Thyroid gland (tissue), 4 donors: ENCODE measurements at places on chromosomes 5 and 9. TPM values are rescaled to one million over a fixed set of nuclear protein-coding genes. Genes with fewer than 3 reads are reported as not detected.

Gene GLDC
- 13.1 TPM for total RNA-seq

Gene IFNA13
- not detected for total RNA-seq

Gene DMXL1
- total RNA-seq: 92.0 TPM

DNA sequence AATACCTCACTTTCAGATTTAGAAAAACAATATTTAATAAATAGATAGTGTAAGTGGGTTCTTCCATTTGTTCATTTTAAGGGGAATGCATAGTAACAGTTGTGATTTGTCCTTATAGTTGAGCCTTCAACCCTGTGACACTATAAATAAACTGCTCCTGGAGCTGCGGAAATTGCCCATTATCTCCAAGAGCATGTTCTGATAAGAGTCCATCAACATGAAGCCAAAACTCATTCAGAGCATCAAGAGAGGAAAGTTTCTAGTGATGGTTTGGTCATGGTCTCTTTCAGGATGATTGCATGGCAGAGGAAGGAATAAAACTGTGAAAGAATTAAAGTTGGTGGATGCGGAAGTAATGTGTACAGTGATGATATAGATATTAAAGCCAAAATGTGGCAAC, 772.1 kb upstream of the DMAC1 start:
- no peak for DNase-seq
- no peaks in the 10 kb centered on the region for H3K36me3 ChIP-seq
- no peaks in the 10 kb centered on the region for H3K27me3 ChIP-seq
- no peaks in the 10 kb centered on the region for H3K4me1 ChIP-seq
- no peak overlapping the region for H3K4me3 ChIP-seq

DNA sequence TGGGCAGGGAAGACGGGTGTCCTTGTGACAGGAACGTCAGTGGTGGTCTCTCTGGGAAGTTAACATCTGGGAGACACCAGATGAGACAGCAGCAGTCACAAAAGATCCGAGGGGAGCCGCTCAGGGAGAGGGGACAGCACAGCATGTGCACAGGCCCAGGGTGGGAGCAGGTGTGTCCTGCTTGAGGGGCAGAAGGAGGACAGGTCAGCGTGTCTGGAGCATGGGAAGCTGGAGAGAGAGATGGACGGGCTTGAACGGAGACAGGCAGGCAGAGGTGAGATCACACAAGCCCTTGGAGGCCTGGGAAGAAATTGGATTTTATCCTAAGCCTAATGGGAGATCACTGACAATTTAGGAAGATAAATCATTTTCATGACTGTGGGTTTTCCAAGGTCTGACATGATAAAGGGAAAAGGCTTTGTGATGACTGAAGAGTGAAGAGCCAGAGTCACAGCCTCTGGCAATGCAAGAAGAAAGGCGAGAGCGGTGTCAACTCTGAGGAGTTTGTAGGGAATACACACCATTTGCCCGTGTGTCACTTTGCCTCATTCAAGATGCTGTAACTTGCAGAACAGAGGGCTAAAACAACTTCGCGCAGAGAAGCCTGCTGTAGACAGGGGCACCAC, 88.3 kb downstream of the FSTL4 start:
- H3K27me3 ChIP-seq: no peaks in the 10 kb centered on the region
- H3K27ac ChIP-seq: no peak overlapping the region
- DNase-seq: no peak
- no peaks in the 10 kb centered on the region for H3K36me3 ChIP-seq

DNA sequence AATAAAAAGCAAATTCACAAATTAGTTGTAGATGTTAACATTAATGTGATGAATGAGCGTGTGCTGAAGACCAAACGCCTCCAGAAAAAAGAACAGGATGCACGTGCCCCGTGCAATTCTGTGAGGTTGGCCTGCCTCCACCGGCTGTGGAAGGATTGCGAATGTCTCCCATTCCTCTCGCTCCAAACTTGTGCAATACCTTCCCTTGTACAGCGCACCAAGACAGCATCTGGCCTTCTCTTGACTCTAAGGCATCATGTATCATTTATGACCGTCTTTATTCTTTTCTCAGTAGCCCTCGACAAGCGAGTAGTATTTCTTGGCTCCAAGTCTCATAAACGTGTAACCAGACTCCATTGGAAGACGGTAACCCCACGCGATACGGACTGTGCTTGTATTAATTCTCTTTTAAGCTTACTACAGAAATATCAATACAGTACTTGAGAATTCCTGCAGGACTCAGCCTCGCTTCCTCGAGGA, 1.5 kb upstream of the TESK1 start:
- no peaks in the 10 kb centered on the region for H3K27me3 ChIP-seq
- DNase-seq: peak; percentile 54
- peaks cover 5% of the 10 kb centered on the region for H3K36me3 ChIP-seq
- H3K4me3 ChIP-seq: no peak overlapping the region
- peaks cover 32% of the 10 kb centered on the region for H3K4me1 ChIP-seq
- H3K27ac ChIP-seq: peak overlapping the region; percentile 20

DNA sequence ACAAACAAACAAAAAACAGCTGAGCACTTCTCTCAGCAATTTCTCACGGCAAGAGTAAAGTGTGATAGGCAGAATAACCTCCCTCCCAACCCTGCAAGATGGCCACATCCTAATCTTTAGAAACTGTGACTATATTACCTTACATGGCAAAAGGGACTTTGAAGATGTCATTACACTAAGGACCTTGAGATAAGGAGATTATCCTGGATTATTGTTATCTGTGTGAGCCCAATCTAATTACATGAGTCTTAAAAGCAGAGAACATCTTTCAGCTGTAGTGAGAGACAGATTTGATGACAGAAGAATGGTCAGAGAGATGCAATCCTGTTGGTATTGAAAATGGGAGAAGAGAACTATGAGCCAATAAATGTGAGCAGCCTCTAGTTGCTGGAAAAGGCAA, 347.9 kb downstream of the CDH9 start:
- no peak overlapping the region for H3K27ac ChIP-seq
- no peak for DNase-seq
- H3K4me3 ChIP-seq: no peak overlapping the region
- no peaks in the 10 kb centered on the region for H3K4me1 ChIP-seq
- no peaks in the 10 kb centered on the region for H3K27me3 ChIP-seq

DNA sequence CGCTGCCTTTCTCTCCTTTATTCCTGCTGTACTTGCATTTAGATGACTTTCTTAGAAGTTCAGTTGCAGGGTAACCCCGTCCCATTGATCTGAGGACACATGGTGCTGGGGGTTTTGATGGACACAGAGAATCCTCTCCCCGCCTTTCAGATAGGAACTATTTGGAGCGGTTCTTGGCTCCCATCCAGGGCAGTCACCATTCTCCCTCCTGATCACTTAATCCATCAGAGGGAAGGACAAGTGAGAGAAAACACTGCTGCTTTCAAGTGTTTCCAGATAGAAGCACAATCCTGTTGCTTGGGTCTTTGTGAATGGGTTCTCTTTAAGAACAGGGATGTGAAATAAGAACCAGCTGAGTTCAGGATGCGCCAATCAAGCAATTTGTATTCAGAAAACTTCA, 85.2 kb downstream of the IRX1 start:
- H3K4me1 ChIP-seq: no peaks in the 10 kb centered on the region
- H3K27me3 ChIP-seq: no peaks in the 10 kb centered on the region
- H3K27ac ChIP-seq: no peak overlapping the region
- H3K4me3 ChIP-seq: no peak overlapping the region
- no peaks in the 10 kb centered on the region for H3K36me3 ChIP-seq
- no peak for DNase-seq

- H3K27me3 ChIP-seq: no peaks in the 10 kb centered on the region
- no peak overlapping the region for H3K4me3 ChIP-seq
- H3K27ac ChIP-seq: no peak overlapping the region
- H3K36me3 ChIP-seq: no peaks in the 10 kb centered on the region
These were observed 223.2 kb downstream of the FSTL4 start for GRCh38 chr5:133389066-133389590.

GRCh38 chr9:22210262-22210661, 201.2 kb upstream of the CDKN2B start:
- no peak for DNase-seq
- no peaks in the 10 kb centered on the region for H3K36me3 ChIP-seq
- no peaks in the 10 kb centered on the region for H3K4me1 ChIP-seq
- no peaks in the 10 kb centered on the region for H3K27me3 ChIP-seq
- no peak overlapping the region for H3K27ac ChIP-seq
- no peak overlapping the region for H3K4me3 ChIP-seq

DNA sequence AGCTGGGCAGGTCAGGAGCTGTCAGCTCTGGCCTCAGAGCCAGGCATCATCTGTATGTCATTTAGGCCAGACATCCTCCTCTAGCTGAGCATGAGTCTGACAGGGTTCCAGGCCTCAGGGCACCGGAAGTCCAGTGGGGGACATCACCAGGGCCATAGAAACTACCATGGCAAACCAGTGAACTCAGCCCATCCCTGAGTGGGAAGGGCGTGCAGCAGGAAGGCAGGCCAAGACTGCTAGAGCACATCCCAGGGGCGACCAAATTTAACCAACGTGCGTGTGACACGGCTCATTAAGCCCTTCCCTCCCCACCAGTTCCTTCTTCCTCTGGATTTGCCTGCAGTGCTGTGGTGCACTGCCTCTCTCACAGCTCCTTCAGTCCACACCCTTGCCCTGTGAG, 75.9 kb downstream of the COL27A1 start:
- H3K4me3 ChIP-seq: no peak overlapping the region
- no peaks in the 10 kb centered on the region for H3K4me1 ChIP-seq
- DNase-seq: no peak
- no peaks in the 10 kb centered on the region for H3K27me3 ChIP-seq
- no peak overlapping the region for H3K27ac ChIP-seq
